ENCODE measurements at places on chromosomes 16 and 17. TPM values are rescaled to one million over a fixed set of nuclear protein-coding genes. Genes with fewer than 3 reads are reported as not detected.
A peak's percentile ranks its signal among the peaks of the same experiment; 100 is the strongest.

The APRT gene
- total RNA-seq: 282 TPM

GRCh38 chr16:69688589-69688988, 37.8 kb downstream of the NQO1 start:
- DNase-seq: no peak
- H3K4me3 ChIP-seq: no peak overlapping the region
- peaks cover 25% of the 10 kb centered on the region for H3K36me3 ChIP-seq
- no peaks in the 10 kb centered on the region for H3K4me1 ChIP-seq
- H3K27me3 ChIP-seq: no peaks in the 10 kb centered on the region

GRCh38 chr17:44323359-44324091, 1.1 kb downstream of the SLC25A39 start:
- H3K27me3 ChIP-seq: peaks cover 8% of the 10 kb centered on the region
- H3K4me1 ChIP-seq: peaks cover 14% of the 10 kb centered on the region
- H3K27ac ChIP-seq: no peak overlapping the region
- H3K4me3 ChIP-seq: peak overlapping the region; percentile 84
- peaks cover 17% of the 10 kb centered on the region for H3K36me3 ChIP-seq

- H3K4me3 ChIP-seq: no peak overlapping the region
- no peak for DNase-seq
- H3K36me3 ChIP-seq: peaks cover 72% of the 10 kb centered on the region
Observed at GRCh38 chr16:7090628-7091115, 242.0 kb upstream of the RBFOX1 start.
